ENCODE measurements at places on chromosomes 6 and 20.

DNA sequence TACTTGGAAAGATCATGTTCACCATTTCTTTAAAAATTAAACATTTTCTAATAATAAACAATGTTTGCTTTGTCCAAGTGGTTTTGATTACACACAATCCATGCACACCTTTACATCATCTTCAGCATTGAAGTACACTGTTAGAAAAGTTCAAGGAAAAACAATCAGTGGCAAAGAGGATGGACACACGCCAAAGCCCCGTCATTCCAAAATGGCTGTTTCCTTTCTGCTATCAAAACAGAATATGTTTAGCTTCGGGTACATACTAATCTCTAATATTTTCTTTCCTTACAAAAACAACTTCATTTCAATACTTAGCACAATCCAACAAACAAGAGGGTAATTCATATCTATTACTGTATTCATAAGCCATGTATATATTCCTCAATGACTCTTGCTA lies 24.5 kb downstream of the REPS1 start:
- DNase-seq: no peak

DNA sequence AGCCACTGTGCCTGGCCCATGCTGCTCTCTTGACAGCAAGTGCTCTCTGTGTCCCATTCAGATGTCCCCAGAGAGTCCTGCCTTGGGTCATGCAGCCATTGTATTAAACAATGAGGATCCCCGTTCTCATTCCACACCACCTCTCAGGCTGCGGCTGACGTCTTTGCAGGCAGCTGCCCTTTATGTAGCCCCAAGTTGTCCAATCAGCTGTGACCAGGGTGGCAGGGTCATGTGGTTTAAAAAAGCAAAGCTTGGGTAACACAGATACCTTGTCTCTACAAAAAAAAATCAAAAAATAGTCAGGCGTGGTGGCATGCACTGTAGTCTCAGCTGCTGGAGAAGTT lies 13.2 kb downstream of the GCNT2 start:
- no peak for DNase-seq

- DNase-seq: peak; percentile 20
These were observed 18.5 kb downstream of the FAM209B start for GRCh38 chr20:56551571-56551970.

- no peak for DNase-seq
These were observed 212.3 kb downstream of the ERMARD start for GRCh38 chr6:169963581-169964297.

GRCh38 chr6:130947464-130947863 lies 115.6 kb downstream of the EPB41L2 start:
- no peak for DNase-seq

DNA sequence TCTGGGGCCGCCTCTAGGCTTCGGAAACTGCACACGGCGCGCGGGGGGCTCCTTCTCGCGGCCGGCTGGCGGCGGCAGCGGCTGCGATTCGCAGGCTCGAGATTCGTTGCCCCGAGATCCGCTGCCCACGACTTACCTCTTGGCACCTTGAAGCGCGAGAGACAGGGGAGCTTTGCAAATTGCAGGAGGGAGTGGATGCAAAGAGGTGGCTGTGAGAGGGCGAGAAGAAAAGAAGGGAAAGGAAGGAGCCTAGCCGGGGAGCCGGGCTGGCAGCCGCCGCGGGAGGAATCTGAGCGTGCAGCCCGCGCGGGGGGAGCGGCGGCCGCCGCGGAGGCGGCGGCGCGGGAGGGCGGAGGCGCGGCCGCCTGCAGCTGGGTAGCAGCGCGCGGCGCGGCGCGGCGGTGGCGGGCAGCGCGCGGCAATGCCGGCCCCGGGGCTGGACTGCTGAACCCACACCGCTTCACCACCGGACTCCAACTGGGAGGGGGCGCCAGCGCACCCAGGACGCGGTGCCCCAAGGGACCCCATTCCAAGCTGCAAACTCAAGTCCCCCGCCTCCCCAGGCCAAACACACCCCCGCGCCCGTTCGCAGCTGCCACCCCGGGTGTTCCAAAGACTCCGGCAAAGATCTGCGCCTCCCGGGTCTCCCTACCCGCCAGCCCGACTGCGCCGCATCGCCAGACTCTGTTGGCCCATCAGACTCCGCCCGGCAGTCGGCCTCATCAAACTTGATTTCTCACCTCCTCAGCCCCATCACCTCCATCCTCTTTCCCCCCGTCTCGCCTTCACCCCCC lies 44.2 kb upstream of the SUPT3H start:
- peak; percentile 65 for DNase-seq

DNA sequence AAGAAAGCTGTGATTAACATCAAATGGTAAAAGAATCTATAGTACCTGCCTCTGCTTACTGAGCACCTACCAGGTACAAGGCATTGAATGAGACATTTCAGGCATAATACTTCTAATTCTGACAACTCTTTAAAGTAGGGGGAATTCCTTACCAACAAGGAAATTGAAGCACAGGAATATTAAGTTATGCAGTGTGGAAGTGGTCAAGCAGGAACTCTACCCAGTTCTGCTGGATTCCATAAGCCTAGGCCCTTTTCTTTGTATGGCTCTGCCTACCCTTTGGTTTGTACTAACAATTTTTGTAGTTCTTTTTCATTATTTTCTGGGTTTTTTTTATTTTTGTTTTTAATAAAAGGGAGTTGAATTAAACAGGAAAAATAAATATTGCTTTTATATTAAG lies 114.5 kb downstream of the MAP3K5 start:
- no peak for DNase-seq

DNA sequence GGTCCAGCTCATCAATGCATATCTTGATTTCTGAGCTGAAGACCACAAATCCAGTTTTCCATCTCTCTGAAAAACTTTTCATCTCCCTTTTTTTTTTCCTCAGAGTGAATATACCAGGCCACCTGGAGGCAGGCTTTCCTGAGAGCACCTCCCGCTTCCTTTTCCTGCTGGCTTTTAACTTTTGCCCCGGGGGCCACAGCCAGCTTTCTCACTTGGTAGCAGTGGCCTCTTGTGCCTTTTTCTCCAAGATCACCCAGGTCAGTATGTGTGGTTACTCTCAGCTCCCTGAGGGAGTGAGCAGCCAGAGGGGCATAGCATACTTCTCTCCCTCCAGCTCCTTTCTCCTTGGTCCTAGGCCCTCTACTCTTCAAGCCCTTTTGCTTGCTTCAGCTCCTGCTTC lies at the start of gene BTN1A1:
Gene BTN1A1 (plus strand): TSS at position 202 of the 400 bp plus-strand sequence. CDS start 984 bp downstream, outside the sequence.
- no peak for DNase-seq

- DNase-seq: no peak
These were observed 47.6 kb downstream of the BACH2 start for GRCh38 chr6:90249034-90249433.

GRCh38 chr6:13654496-13654895 lies 39.4 kb downstream of the NOL7 start:
- no peak for DNase-seq

GRCh38 chr20:37881601-37882343 lies 21.2 kb upstream of the VSTM2L start:
- DNase-seq: no peak

GRCh38 chr20:49285813-49286494 lies 8.1 kb upstream of the ZNFX1 start:
- DNase-seq: no peak

GRCh38 chr6:120116343-120116742 lies 766.8 kb upstream of the MAN1A1 start:
- no peak for DNase-seq

DNA sequence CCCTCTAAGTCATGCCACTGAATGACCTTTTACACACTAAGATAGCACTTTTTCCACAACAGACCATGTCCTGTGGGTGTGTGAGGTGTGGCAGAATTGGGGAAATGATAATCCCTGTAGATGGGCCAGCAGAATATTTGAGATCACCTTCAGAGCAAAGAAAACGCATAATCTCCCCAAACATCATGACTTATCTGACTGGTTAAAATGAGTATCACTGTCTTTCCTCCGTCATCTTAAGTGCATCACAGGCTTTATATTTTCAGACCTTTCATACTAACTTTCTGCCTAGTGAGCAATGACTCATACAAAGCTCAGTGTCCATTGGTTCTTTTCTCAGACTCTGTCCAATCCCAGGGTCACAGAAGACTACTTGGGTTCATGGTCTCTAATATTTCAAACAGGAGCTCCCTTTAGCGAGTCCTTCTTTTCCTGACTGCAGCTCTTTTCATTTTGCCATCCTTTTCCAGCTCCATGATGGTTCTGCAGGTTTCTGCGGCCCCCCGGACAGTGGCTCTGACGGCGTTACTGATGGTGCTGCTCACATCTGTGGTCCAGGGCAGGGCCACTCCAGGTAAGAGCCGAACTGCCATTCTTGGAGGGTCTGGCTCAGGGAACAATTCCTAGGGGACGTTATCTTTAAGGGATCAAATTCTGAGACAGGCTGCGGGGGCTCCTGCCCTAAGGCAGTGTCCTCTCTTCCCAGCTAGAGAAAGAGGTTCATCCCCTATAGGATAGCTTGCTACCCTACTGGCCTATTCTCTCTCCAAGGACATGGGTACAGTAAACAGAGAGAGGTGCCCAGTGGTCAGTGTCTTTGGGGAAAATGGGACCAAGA lies at the start of gene HLA-DPB1:
Gene HLA-DPB1 (plus strand): TSS at position 423 of the 838 bp plus-strand sequence. CDS start 52 bp downstream, at position 475.
- peak; percentile 73 for DNase-seq

- no peak for DNase-seq
These were observed 708.9 kb upstream of the NRSN1 start for GRCh38 chr6:23417133-23417532.

- no peak for DNase-seq
These were observed 218.2 kb downstream of the BMP7 start for GRCh38 chr20:57048027-57048869.

GRCh38 chr20:25987073-25987927 lies 290.6 kb upstream of the ZNF337 start:
- DNase-seq: peak; percentile 86

- peak; percentile 91 for DNase-seq
These were observed 93.7 kb downstream of the PSMB1 start for GRCh38 chr6:170459451-170459850.

- DNase-seq: no peak
These were observed 47.2 kb downstream of the DUSP22 start for GRCh38 chr6:339480-339879.

DNA sequence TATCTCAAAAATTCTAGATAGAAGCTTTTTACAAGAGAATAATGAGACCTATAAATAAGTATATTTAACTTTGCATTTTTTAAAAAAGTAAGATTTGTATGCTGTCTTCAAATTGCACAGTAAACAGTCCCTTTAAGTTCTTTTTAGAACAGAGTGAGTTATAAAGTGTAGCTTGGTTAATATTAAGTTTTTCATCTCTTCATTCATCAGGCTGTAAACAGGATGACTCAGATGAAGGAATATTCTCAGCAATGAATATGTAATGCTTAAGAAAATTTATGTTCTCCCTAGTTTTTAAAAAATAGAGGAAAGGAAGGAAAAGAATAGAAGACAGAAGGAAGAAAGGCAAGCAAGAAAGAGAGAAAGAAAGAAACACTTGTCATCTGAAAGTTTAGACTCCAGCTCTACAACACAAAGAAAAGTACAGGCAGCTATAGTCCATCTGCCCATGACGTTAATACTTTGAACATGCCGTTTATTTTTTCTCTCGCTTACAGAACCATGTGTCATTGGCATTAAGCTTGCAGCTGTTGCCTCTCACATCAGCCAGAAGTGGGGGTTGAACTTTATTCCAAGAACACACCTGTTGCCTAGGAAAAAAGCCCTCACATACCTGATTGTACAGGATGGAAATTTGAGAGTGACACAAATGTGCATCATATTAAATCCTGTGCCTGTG lies 36.1 kb downstream of the CAP2 start:
- no peak for DNase-seq

DNA sequence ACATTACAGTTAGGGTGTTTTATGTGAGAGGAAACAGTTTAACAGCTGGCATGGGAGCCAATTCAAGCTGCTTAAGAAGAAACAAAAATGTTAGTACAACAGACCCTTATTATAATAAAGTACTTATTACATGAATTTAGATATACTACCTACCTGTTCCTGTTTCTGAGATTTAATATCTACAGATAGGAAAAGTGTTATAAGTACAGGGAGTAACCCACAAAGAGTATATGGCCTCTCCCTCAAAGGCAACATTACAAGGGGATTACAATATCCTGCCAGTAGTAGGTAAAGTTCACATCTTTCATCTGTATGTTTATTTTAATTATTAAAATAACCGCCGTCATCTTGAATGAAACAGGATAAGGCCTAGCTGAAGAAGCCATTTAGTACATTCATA lies 1.8 kb upstream of the ME1 start:
- no peak for DNase-seq

GRCh38 chr6:31821301-31822035 lies 6.1 kb upstream of the HSPA1B start:
- peak; percentile 76 for DNase-seq

- DNase-seq: no peak
These were observed 194.4 kb downstream of the BTBD9 start for GRCh38 chr6:38445336-38445735.

DNA sequence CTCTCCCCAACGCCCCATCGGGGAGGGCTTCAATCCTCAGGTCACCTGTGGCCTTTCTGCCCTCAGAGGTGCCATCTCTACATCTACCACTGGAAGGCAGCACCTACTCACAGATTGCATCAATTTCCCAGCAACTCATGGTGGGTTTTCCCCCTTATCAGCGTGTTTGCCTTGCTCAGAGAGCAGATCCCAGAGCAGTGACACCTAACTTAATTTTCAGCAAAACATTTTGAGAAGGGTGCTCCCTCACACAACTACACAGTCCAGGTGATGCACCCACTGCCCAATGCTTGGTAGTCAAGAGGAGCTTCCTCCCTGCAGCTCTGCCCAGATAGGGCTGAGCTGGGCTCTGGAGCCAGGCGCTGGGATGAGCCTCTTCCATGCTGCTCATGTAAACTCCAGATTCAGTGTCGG lies 48.2 kb downstream of the PLG start:
- no peak for DNase-seq

- no peak for DNase-seq
These were observed 36.4 kb upstream of the STXBP5 start for GRCh38 chr6:147167576-147168461.

GRCh38 chr6:25089442-25089841 lies 153.7 kb upstream of the RIPOR2 start:
- no peak for DNase-seq

GRCh38 chr6:150252714-150253444 lies 110.0 kb downstream of the PPP1R14C start:
- no peak for DNase-seq

GRCh38 chr20:19018881-19019280 lies 193.6 kb upstream of the SLC24A3 start:
- DNase-seq: no peak

- DNase-seq: no peak
These were observed 28.6 kb upstream of the MOCS1 start for GRCh38 chr6:39962831-39963230.

- no peak for DNase-seq
These were observed 417.1 kb downstream of the BCKDHB start for GRCh38 chr6:80523531-80523997.

GRCh38 chr6:137893181-137893580 lies 26.1 kb downstream of the TNFAIP3 start:
- DNase-seq: no peak
